ENCODE measurements at places on chromosomes 1 and 21.

DNA sequence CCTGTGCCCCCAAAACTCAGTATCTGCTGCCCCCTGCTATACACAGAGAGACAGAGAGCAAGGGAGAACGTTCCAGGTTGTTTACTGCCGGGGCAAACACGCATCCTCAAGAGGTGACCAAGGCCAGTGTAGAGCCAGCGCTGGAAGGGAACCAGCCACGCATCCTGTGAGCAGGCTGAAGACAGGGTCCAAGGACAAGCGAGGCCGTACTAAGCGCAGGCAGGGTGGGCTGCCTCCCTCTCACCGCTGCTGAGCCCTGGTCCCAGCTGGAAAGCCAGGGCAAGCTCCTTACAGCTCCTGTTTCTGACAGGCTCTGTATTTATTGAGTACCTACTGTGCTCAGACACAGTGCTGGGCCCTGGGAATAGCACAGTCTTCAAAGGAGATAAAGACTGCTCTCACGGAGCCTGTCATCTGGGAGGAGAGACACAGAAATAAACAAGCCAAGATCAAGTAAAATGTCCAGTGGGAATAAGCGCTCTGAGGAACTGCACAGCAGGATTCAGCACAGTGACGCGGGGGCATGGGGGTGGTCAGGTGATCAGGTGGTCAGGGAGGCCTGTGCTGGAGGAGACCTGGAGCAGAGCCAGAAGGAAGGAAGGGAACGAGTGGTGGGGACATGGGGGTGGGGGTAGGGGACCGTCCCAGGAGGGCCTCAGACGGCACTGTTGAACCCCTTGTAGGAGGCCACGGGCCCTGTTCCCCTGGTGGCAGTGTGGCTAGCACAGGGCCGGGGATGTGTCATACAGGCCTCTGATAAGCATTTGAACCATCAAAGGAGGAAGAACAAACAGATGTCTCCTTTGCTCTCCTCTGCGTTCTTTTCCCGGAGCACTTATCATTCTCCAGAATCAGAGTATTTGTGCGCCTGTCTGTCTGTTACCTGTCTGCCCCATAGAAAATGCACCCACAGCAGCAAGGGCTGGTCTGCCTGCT, 37.8 kb upstream of the EFHD2 start:
- DNase-seq = no peak

GRCh38 chr1:10793129-10793651, 3.3 kb downstream of the CASZ1 start:
- DNase-seq = no peak

GRCh38 chr1:152743371-152744145, 14.3 kb upstream of the KPRP start:
- DNase-seq = no peak

DNA sequence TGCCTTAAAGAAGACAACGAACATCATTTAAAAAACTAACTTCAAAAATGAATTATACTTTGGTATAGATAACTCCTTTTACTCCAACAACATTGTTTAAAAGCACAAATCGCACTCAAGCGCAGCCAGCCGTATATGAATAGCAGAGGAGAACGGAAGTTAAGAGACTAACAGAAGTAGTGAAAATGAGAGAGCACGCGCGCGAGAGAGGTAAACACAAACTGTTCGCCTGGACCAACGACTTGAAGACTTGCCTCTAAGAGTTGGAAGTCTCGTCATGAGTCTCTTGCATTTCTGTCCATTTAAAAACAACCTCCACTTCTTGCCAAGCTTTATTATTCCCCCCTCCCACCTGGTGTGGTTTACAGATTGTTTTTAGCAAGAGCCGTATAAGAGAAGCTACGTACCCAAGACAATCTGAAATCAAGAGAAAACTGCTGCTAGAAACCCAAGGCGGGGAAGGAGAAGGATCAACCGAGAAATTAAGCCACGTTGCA, 479 bp downstream of the SELENOF start:
- peak; percentile 2 for DNase-seq

GRCh38 chr1:190205713-190206112, 272.0 kb downstream of the BRINP3 start:
- DNase-seq = no peak

DNA sequence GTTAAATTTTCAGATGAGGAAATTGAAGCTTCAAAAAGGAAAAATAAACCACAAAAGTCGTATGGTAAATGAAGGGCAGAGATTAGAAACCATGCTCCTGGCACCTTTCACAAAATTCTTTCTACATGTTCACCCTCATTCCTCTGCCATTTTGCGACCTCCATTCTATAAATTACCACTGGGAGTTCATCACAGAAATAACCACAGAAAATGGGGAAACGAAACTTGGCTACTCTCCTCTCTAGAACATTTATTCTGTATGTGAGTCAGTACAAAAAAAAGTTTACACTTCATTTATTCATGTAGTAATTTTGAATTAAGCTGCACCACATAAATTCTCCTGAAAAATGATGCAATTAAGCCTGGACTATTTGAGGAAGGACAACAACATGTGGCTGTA, 320.9 kb upstream of the C1orf87 start:
- DNase-seq = no peak

DNA sequence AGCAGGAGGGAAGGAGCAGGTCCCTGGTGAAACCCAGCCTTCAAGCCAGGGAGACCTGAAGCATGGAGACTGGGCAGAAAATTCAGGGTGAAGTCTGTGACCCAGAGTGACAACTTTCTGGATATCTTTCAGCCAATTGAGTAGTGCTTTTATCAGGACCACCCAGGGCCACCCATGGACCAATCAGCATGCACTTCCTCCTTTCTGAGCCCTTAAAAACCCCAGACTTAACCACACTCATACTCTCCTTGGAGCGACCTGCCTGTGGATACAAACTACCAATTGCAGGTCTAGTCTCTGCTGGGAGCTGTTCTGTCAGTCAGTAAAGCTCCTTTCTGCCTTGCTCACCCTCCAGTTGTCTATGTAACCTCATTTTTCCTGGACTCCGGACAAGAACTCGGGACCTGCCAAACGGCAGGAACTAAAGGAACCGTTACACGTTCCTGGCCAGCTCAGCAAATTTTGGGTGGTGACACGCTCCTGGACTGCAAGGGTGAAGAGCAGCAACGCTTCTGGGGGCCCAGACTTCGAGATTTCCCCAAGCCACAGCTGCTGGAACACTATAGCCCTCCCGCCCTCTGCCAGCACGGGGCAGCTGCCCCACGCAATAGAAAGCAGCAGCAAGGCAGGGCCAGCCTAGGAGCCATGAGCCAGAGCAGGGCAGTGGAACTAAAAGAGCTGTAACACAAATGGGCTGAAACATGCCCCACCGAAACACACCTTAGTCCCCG, 1183.4 kb downstream of the AMY1C start:
- DNase-seq = no peak

DNA sequence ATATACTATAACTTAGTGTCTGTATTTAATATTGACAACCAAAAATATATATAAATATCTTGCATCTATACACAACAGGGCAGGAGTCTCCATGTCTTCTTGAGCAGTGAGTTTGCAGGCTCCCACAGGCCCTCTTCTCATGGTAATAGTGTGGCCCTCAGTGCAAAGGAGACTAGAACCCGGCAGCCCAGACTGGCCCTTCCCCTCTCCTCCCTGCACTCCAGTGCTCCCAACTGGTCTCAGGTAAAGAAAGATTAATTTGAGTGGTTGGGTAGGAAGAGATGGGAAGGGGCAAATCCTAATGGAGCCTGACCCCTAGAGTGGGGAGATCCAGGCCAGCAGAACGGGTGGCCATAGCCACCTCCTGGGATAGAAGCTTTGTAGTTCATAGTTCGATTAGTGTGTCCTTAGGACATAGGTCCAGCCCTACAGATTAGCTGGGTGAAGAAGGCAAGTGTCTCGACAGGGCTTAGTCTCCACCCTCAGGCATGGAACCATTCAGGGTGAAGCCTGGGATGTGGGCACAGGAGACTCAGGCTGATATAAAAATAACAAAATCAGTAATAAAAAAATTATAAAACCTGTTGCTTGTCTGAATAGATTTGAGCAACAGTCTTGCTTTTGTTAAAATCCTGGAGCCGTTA, 32.3 kb downstream of the SLC2A1 start:
- no peak for DNase-seq

DNA sequence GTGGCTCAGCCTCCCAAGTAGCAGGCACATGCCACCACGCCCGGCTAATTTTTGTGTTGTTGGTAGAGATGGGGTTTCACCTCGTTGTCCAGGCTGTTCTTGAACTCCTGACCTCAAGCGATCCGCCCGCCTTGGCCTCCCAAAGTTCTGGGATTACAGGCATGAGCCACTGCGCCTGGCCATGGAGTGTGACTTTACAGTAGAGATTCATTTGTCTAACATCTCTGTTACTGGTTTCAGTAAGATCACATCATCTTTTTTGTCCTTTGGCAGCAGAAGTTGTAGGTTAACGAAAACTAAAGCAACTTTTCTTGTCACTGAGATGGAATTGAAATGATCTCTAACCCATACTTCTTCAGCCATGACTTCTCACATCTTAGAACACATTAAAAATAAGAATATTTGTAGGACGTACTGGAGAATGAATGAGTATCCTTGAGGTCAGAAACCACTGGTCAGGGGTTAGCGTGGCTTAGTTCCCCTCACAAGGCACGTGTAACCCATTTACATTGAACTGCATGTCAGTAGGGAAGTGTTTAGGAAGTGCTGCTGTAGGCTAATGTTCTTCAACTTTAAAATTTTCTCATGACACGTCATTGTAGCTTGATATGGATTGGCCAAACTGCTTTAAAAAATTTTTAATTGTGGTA, 75.9 kb downstream of the CAMTA1 start:
- DNase-seq = no peak

GRCh38 chr1:42290130-42290529, 44.9 kb downstream of the FOXJ3 start:
- no peak for DNase-seq

- DNase-seq = no peak
These were observed 6.1 kb upstream of the TRAF3IP3 start for GRCh38 chr1:209749670-209750323.

DNA sequence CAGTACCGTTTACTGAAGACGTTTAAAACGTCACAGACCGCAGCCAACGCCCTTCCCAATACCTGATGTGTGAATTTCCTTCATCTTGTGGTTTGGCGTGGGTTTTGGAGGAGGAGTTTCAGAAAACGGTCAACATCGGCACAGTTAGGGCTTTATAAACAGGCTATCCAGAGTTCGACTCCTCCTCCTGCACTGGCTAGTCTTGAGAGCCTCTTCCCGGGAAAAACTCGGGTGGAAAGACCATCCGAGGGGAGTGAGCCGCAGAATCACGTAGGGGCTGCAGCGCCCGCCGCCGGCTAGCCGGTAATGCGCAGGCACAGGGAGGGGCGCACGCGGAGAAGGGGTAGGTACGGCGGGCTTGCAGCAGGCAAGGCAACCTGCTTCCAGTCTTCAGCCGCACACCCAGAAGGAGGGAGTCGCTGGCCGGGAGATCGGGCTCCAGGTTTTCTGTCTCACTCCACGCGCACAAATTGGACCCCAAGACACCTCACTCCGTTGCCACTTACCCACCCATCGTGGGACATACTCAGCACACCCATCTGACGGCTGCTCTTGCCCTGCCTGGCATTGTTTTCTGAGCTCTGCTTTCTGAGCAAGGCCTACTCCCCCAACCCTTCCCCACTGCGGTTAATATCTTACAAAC, 25.4 kb downstream of the SLC19A2 start:
- DNase-seq = no peak

DNA sequence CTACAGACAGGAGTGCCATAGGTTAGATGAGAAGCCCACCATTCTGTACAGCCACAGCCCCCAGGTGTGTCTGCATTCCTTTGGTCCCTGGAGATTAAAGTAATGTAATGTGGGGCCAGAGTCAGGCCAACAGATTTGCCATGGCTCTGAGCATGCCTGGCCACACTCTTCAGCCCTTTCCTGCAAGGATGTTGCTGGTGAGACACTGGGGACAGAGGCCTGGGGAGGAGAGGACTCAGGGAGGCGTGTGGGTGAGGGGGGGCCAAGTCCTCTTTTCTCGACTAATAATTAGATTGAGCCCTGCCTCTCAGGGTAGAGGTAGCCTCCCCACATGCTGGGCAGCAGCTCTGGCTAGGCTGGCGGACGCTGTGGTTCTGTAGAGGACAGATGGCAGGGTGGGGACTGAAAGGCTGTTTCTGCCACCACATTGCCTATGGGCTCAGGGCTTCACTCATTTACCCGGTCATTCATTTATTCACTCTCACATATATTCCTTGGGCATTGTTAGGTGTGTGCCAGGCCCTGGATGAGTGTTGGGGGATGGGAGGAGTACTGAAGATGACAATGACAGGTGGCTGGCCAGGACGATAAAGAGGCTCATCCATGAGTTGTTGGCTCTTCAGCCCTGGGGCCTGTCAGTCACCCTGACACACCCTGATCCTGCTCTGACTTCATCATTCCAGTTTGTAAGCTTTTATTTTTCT, 7.1 kb upstream of the PRCC start:
- DNase-seq = no peak

GRCh38 chr1:61261595-61261994, 179.2 kb downstream of the NFIA start:
- no peak for DNase-seq

DNA sequence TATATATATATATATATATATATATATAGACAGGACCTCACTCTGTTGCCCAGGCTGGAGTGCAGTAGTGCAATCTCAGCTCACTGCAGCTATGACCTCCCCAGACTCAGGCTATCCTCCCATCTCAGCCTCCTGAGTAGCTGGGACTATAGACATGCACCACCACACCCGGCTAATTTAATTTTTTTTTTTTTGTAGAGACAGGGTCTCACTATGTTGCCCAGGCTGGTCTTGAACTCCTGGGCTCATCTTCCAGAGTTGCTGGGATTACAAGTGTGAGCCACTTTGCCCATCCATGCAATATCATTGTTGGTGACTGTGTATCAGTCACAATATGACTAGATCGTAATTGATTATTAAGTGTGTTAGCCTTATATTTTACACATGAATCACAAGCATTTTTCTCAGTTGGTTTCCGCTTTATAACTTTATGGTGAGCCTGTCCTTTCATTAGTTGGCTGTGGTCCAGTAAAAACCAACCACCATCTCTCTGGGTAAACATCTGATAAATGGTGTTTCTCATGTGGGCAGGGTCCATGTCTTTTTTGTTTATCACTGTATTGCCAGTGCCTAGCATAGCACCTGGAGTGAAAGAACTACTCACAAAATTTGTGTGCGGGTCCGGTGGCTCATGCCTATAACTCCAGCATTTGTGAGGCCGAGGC, 63.6 kb downstream of the MYOM3 start:
- DNase-seq = no peak

DNA sequence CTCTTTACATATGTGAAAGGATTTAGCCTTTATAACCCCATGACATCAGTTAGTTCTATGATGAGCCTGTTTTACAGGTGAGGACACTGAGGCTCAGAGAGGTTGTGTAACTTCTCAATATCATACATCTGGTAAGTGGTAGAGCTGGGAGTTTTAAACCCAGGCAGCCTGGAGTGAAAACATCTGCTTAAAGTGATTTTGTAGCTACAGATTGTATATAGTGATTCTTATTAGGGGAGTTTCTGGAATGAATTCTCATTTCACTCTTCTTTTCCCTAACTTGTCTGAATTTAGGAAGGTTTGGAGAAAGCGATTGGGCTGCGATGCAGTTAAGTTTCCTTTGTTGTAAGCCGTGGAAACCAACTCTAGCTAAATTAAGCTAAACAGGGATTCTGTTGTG, 175.6 kb downstream of the CAMTA1 start:
- no peak for DNase-seq
